ENCODE measurements at places on chromosomes 3 and 15.

- DNase-seq = no peak
Observed at GRCh38 chr3:21238661-21239060, 512.3 kb downstream of the ZNF385D start.

DNA sequence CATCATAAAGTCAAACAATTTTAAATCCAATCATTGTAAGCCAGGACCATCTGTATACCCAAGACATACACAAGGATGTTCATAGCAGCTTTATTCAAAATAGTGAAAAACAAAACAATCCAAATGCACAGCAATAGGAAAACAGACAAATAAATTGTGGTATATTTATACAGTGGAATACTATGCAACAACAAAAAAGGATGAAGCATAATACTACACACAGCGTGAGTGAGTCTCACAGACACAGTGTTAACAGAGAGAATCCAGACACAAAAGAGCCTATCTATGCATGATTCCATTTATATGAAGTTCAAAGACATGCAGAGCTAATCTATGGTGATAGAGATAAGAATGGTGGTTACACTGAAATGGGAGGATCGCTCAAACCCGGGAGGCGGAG lies 5.6 kb upstream of the MUC20 start:
- DNase-seq = peak; percentile 48

GRCh38 chr3:67419779-67420178 lies 234.6 kb downstream of the SUCLG2 start:
- DNase-seq = no peak

GRCh38 chr15:39084674-39085530 lies 496.0 kb upstream of the THBS1 start:
- DNase-seq = peak; percentile 80

- DNase-seq = peak; percentile 27
Observed at GRCh38 chr3:148202386-148202785, 495.3 kb upstream of the AGTR1 start.

DNA sequence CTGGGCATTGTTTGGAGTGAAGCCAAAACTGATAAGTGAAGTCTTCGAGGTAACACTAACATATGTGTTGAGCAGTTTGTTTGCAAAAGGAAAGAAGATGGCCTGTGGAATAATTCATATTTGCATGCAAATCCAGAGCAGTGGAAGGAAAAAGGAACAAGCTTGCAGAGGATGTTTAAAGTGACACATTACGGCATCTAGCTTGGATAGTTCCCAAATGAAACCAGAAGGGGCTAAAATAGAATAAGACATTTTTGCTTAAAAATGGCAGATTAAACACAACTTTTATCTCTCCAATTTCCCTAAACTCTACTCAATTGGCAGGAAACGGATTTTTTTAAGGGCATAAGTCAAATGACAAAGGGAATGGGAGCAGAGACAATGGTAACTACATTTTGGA lies 25.4 kb upstream of the RYK start:
- no peak for DNase-seq

- no peak for DNase-seq
Observed at GRCh38 chr15:48221885-48222284, 15.8 kb downstream of the SLC12A1 start.

GRCh38 chr15:25905140-25905539 lies 42.0 kb upstream of the ATP10A start:
- DNase-seq = no peak

DNA sequence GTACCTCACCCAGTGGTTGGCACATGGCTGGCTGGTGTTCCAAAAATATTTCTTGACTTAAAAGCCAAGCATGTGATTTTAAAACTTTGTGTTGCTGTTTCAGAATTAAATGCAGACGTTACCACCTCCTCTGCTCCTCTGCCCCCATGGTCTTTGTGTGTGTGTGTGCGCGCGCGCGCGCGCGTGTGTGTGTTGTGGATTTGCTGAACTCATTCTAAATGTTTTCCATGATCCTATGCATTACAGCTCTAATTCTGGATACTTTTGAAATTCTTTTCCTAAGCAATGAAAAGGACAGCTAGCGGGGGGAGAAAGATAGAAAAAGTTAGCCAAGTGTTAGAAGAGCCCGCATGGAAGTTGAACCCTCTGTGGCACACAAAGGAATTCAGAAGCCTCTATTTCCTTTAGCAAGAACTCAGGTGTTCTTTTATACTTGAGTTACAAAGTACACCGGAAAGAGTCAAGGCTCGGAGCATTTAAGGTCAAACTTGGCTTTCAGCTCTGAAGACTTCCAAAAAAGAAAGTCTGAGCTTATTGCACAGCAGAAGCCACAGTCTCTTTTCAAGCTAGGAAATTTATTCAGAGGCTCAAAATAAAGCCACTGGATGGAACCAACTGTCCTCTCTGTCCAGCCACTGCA lies 350.5 kb upstream of the TBL1XR1 start:
- no peak for DNase-seq

GRCh38 chr3:123656274-123656673 lies 71.4 kb upstream of the HACD2 start:
- no peak for DNase-seq

DNA sequence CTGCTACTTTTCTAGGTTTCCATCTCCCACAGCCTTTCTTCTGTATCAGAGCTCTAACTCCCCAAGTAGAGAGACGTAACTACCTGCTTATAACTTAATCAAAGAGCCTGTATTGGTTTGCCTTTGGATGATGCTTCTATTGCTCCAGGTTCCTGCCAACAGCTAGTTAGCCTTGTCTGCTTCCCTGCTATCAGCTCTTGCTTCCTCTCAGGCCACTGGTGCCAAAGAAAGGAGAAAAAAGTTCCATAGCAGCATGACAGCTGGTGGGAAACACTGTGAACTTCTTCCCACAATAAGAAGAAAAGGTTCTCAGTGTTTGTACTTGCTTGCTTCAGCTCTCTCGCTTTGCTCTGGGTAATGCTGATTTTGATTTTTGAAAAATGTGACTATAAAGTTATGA lies 206.6 kb downstream of the GBE1 start:
- no peak for DNase-seq

- no peak for DNase-seq
Observed at GRCh38 chr3:148360051-148360450, 337.7 kb upstream of the AGTR1 start.

GRCh38 chr15:67267440-67267839 lies 12.9 kb downstream of the IQCH start:
- DNase-seq = no peak

DNA sequence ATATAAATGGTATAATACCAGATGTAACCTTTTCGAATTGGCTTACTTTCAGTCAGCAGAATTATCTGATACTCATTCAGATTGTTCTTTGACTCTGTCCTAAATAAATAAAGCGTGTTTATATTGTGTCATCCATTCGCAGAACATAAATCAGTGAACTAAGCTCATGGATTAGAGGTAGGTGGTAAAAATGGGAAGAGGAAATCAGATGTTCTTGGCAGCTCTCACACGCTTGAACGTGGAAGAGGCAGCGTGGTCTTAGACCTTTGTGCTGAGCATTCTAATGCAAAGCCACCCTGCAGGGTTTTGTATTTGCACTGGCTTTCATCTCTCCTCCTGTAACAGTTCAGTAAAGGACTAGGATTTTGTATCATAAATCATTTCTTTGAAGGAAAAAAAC lies 441.4 kb downstream of the GABRG3 start:
- no peak for DNase-seq

DNA sequence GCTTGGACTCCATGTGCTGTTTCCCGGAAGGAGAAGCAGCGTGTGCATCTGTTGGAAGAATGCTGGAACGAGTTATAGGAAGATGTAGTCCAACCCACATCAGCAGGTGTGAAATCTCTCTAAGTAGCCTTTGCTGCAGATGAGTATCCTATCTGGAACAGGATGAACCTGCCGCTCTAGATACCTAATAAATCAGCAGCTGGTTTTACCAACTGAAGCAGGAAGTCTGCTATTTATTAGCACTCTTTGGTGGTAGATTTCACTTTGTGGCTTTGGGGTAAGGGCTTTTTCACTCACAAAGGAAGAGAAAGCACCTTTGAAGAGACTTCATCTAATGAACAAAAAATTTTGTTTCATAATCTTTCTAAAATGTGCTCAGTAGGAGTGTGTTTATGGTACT lies 66.4 kb downstream of the DCUN1D1 start:
- peak; percentile 49 for DNase-seq

DNA sequence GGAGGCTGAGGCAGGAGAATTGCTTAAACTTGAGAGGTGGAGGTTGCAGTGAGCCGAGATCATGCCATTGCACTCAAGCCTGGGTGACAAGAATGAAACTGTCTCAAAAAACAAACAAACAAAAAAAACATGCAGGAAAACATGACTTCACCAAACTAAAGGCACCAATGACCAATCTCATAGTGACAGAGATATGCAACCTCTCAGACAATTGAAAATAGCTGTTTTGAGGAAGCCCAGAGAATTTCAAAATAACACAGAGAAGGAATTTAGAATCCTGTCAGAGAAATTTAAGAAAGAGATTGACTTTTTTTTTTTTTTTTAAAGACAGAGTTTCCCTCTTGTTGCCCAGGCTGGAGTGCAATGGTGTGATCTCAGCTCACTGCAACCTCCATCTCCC lies 26.1 kb downstream of the NCBP2 start:
- no peak for DNase-seq

- no peak for DNase-seq
Observed at GRCh38 chr3:53534216-53534615, 39.8 kb downstream of the CACNA1D start.

GRCh38 chr3:5799398-5799797 lies 611.9 kb downstream of the EDEM1 start:
- peak; percentile 17 for DNase-seq

- DNase-seq = peak; percentile 58
Observed at GRCh38 chr3:9930804-9931418, 2.7 kb upstream of the CRELD1 start.

- peak; percentile 40 for DNase-seq
Observed at GRCh38 chr15:49832511-49832910, 211.7 kb downstream of the DTWD1 start.

DNA sequence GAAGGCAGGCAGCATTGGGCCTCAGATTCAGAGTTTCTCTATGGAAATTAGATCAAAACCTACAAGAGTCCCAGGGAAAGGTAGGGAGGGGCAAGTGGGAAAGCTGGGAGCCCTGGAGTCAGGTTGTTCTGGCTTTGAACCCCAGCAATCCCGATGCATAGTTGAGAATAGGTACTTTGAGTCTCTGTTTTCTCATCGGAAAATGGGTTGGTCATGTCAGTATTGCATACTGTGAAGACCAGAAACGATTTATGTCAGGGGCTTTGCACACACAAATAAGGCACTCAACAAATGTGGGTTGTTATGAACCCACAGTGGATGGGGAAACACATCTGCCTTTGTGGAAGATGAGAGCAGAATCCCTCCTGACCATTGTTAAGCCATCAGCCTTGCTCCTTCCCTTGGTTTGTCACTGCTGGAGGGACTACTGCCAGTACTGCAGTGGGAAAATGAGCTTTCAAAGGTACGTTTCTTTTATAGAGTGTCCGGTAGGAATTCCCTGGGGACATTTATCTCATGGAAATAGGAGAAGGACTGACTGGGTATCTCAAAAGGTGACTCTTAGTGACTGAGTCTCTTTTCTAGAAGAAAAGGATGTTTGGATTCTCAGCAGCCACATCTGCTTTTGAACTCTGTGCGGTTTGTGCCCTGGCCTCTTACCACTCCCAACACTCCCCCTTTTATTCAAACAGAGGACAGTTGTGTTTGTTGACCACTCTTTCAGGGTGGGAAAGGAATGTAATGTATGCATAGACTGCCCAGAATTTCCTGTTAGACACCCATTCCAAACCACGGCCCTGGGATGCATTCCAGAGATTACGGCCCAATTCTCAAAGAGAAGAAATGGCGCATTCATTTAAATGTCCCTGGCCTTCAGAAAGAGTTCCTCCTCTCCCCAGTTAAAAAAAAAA lies 54.6 kb upstream of the VILL start:
- no peak for DNase-seq

GRCh38 chr15:99180086-99180963 lies 69.1 kb downstream of the TTC23 start:
- peak; percentile 7 for DNase-seq

DNA sequence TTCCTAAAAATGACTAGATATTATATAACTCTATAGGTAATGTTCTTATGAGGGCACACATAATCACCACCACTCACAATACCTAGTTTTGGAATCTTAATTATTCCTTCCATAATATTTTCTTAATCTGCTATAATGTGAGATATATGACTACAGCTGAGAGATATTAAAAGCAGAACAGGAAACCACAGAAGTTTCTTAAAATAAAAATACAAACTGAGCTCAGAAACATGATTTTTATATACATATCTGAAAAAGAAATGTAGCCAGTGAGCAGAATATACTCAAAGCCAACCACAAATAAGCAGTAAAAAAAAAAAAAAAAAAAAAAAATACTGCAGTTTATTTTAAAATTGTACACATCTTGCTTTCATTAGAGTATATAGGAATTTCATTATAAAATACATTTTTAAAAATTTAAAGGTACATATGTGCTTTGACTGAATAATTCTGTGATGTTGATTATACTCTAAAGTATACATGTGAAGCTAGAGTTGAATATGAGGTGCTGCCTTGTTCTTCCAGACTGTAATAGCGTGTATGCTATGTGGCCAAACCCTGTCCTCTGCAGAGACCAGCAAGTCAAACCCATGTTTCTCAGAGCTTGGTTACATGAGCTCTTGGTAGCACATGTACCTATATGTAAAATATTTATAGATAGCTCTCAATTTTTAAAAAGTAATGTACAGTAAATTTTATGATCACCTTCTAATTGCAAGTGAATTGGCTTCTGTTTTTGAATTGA lies 175.0 kb downstream of the UBE2E2 start:
- no peak for DNase-seq

GRCh38 chr3:184005941-184006507 lies 11.7 kb downstream of the ABCC5 start:
- peak; percentile 89 for DNase-seq

GRCh38 chr3:15220056-15220455 lies 14.0 kb downstream of the CAPN7 start:
- DNase-seq = no peak

- DNase-seq = no peak
Observed at GRCh38 chr15:81239190-81239589, 42.5 kb downstream of the IL16 start.

DNA sequence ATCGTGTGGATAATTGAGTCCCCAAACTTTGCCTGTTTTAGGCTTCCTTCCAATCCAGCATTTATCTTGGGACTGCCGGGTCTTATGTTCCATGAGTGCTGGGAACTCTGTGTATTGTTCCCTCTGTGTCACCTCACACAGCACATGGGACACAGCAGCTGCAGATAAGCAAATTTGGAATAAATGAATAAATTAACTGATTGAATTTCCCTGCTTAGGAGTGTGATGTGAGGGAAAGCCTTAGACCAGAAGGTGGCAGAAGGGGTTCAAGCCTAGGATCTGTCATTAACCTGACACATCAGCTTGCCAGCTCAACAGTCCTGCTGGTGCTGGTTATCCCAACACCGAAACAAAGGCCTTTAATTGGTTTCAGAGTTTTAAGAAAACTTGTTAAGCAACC lies 114.3 kb downstream of the OXSM start:
- DNase-seq = no peak

DNA sequence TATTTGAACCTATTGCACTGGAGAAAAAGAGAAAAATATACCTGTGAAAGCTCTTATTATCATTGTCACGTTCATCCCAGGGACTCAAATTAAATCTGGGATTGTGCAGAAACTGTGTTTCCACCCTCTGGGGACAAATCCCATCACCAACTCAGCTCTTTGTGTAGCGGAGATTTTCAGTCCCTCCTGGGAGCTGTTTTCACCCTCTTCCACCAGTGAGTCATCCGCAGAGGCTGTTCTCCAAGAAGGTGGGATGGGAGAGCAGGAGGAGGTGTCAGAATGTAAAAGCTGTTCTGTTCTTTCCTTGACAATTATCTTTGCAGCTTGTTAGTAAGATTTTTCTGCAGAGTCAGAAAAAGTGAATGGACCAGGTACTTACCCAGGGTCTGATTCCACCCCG lies 28.0 kb downstream of the SV2B start:
- DNase-seq = no peak

GRCh38 chr3:58073301-58074108 lies 65.3 kb downstream of the FLNB start:
- no peak for DNase-seq
